ENCODE measurements at places on chromosomes 5 and 9. TPM values are rescaled to one million over a fixed set of nuclear protein-coding genes. Genes with fewer than 3 reads are reported as not detected.

Gene NUTM2F
- not detected for polyA plus RNA-seq

Gene ARRDC3
- 26.0 TPM for polyA plus RNA-seq

Gene STPG3
- not detected for polyA plus RNA-seq

Gene FAM81B
- 0.21 TPM for polyA plus RNA-seq

Gene PCDHA13
- not detected for polyA plus RNA-seq

Gene SEMA5A
- polyA plus RNA-seq = 0.58 TPM

Gene SPDL1
- 45.1 TPM for polyA plus RNA-seq

Gene KCNT1
- 0.26 TPM for polyA plus RNA-seq

Gene AMACR
- polyA plus RNA-seq = 11.8 TPM

Gene IRX2
- not detected for polyA plus RNA-seq

Gene PLCXD3
- polyA plus RNA-seq = 0.15 TPM

Gene CARD6
- 0.03 TPM for polyA plus RNA-seq

Gene DAB2
- 23.7 TPM for polyA plus RNA-seq
